ENCODE measurements at places on chromosomes 11 and 22.
A peak's percentile ranks its signal among the peaks of the same experiment; 100 is the strongest.

GRCh38 chr11:93890391-93891051, 40.1 kb upstream of the VSTM5 start:
- DNase-seq: no peak

DNA sequence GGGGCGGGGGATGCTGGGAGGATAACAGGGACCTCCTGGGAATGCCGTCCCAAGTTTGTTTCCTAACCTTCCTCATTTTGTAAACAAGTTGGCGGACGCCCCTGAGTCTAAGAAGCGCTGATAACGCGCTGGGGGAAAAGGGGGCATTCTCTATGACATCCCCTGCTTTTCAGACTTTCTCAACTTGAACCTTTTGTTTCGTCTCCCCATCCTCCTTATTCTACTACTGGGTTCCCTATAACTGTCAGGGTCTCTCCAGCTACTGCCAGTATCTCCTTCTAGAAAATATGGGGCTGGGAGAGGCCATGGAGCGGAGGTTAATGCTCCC, 654 bp downstream of the TMEM86A start:
- no peak for DNase-seq

- peak; percentile 27 for DNase-seq
Measured at GRCh38 chr22:40036591-40037225, 42.0 kb downstream of the FAM83F start.

- DNase-seq: no peak
Measured at GRCh38 chr11:110832539-110832938, 120.3 kb upstream of the ARHGAP20 start.

DNA sequence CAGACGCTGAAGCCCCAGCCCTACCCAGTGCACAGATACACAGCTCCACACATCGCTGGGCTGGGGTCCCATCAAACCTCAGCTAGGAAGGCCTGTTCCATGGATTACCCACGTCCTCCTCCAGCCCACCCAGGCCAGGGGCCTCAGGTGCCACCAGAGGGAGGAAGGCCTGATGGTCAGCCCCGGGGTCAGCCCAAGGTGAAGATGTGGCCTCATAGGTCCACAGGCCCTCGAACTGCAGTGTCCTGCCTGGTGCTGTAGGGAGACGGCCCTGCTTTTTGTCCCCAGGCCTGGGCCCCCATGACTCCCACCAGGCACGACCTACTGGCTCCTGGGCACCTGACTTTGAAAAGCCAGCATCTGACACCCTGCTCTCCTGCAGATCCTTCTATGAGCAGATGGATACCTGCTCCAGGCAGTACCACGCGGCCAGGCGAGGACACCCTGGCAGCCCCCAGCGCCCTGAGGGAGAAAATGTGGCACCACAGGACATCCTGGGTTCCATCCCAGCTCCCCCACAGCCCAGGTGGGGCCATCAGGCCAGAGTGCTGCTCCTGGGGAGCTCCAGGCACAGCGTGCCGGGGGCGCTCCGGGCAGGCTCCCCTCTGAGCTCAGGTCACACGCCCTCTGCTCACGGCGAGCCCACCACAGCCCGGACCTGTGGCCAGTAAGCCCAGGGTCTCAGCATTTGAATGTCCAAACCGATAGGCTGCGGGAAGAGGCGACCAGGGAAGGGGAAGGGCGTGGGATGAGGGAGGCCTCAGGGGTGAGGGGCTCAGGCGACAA, 15.8 kb upstream of the MOB2 start:
- no peak for DNase-seq

DNA sequence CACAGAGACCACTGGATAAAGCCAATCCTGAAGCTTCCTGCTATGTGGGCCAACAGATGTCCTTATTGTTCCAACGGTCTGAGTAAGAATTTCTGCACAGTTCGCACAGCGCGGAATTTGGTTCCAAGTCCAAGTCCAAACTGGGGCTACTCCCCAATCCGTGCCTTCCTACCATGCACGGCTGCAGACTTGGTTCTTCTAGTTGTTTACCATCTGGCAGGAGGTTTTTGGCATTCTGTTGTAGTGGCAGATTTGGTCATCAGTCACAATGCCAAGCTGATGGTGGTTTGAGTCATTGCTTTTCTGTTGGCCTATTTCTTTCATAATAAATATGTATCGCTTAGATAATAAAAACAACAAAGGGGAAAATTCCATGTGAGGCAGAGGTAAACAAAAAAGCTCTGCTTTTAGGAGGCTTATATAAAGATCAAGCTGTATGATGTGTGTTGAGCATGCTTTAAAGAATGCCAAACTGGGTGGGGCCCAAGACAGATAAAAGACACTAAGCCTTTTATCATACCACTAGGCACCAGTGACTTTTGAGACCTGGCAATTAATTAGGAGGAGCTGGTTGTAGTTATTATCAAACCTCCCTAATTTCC, 52.5 kb upstream of the SYN3 start:
- peak; percentile 6 for DNase-seq

DNA sequence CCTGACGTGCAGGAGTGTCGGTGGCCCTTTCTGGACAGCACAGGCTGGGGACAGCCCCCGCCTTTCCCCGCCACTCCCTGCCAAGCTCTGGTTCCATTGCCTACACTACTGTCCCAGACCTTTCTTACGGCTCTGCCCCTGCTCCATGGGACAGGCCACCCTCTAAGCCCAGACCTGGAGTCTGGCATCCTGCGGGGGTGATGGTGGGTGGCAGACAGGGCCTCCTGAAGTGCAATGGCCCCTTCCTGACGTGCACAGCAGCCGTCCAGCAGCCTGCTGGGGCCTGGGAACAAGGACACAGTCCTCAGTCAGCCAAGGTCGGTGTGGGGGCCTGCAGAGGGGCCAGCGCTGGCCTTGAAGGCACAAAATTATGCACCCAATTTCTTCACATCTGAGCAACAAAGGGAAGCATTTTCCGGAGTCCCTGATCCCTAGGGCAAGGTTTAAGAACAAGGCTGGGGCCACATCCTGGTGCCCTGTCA, 79.7 kb upstream of the KCNQ1OT1 start:
- DNase-seq: no peak

DNA sequence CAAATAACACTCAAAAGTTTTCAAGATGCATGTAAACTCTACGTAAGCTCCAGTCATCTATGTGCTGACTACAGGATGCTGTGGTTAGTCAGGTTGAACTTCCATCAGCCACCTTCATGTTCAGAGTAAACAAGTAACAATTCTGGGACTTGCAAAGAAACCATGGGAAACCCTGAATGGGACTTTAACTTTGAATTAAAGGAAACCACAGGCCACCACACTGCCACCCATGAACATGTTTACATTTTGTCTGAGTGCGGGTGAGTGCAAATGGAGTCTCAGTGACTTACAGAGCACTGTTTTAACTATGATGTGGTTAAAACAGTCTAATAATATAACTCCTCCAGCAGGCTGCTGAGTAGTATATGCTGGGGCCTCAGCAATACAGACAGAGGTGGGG, 12.9 kb upstream of the SYTL2 start:
- no peak for DNase-seq

GRCh38 chr22:48397531-48398180, 1430.0 kb downstream of the BRD1 start:
- DNase-seq: no peak

DNA sequence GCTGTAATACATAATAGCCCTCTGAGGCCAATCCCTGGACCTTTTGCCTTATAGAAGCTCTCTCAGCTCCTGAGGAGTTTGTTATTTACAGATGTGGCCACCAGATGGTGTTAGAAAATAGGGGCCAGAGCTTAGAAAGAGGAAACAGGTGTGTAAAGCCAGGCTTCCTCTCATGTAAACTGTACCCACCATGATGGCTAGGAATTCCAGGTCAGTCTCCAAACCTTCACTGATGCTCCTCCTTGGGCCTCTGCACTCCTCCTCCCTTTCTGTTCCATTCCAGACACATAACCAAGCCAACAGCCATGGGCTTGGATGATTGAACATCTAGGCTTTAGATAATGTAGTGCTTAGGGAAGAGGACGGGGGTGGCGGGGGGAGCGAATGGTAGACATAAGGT, 39.7 kb downstream of the USP35 start:
- no peak for DNase-seq

Data from amygdala (tissue), 56 donors.